ENCODE measurements at places on chromosomes 13 and 19.

DNA sequence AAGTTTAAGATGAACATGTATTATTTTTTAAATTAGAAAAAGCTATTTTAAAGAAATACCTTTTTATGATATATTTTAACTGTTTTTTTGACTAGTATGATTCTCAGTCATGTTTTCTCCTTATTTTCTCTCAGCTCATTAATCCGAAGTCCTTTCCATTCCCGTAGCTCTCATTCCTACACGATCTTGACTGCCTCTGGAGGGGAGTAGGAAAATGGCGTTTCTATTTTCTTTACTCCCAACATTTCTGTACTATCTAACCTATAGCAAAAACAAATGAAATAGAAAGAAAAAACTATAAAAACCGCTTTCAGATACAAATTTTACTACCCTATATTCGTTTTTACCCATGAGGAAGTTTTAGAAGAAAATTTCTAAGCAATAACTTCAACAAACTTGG is 343.8 kb downstream of the RBM26 start:
- no peak for DNase-seq

DNA sequence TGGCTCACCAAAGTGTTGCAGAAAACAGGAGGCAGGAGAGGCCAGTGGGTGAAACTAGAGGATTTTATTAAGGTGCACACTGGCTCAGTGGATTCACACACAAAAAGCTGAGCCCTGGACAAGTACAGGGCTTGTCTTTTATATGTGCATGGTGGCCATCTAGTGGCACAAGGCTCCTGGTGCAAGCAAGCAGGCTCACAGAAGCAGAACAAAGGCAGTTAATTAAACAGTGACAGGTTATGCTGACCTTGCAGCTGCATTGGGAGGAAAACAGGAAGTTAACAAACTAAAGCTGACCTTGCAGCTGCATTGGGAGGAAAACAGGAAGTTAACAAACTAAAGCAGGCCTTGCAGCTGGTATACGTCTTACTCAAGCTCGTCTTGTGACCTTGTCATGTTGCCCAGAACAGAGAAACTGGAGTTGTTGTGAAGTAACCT is 65.3 kb upstream of the ZNF681 start:
- DNase-seq, result no peak

- DNase-seq, result no peak
Observed at GRCh38 chr13:44792096-44792495, 197.2 kb downstream of the NUFIP1 start.

DNA sequence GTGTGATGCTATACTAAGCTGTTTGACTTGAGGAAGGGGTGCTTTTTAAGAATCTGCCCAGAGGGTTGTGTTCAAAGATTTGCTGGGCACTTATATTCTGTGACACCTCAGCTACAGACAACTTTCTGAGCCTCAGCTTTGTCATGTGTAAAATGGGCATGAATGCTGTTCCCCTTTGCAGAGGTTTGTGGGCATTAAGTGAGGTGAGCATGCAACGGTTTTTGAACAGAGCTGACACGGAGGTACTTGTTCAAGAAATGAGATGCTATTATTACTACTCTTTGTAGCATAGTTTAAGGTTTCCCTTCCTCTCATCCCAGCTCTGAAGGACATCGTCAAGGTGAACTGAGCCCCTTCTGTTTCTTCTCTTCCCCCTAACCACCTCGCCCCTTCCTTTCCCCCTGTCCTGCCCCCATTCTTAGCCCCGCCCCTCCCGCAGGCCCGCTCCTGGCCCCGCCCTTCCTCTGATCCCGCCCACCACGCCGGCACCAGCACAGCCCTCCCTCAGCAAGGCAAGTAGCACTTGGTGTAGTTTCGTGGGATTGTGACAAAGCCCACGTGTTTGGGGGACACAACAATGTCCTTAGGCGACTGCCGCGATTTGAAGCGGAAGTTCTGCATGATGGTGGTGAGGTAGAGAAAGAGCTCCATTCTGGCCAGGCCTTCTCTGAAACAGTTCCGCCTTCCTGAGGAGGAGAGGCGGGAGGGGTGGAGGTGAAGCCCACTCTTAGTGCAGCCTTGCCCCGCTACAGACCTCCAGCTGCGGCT is 26.1 kb upstream of the CYP2A7 start:
- peak; percentile 34 for DNase-seq

- DNase-seq, result no peak
Observed at GRCh38 chr19:2154587-2155075, 3.3 kb upstream of the AP3D1 start.

- no peak for DNase-seq
Observed at GRCh38 chr19:41928754-41929535, 696 bp upstream of the ERFL start.

- DNase-seq, result no peak
Observed at GRCh38 chr19:34188408-34188807, 16.1 kb downstream of the LSM14A start.

GRCh38 chr19:45469132-45469944 is 1.5 kb downstream of the FOSB start:
- DNase-seq, result peak; percentile 92

DNA sequence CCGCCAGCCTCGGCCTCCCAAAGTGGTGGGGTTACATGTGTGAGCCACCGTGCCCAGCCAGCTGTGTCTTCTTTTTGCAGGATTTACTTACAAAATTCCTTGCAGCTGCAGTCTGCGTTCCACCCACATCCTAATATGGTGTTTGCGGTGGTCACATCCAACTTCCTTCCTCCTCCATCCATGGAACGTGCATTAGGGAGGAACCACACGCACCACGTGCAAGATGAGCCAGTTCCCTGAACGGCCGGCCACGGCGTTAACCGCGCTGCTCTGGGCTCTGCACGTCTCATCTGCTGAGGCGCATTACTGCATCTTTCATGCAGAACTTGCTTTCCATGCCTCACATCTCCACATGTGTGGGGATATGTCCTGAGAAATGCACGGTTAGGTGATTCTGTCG is 13.0 kb upstream of the SIGLEC11 start:
- no peak for DNase-seq

GRCh38 chr13:39765801-39766463 is 110.5 kb downstream of the COG6 start:
- DNase-seq, result peak; percentile 9

- no peak for DNase-seq
Observed at GRCh38 chr19:31096062-31096830, 253.0 kb downstream of the TSHZ3 start.

- DNase-seq, result no peak
Observed at GRCh38 chr19:51185868-51186215, 39.0 kb upstream of the CD33 start.

DNA sequence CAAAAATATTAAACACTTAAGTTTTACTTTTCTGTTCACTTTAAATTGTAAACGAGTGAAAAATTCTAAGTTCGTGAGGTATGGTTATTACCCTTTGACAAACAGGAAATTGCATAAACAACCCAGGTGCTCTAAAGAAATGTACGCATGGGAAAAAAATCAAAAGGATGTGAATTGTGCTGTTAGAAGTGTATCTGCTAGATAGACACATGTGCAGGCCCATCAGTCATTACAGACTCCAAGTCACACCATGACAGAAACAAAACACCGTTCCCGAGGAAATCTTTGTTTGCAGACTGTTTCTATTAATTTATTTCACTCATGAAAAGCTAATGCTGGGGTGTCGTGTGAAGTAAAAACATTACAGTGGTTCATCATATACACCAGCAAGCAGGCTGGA is 17.0 kb upstream of the DOCK9 start:
- DNase-seq, result no peak

DNA sequence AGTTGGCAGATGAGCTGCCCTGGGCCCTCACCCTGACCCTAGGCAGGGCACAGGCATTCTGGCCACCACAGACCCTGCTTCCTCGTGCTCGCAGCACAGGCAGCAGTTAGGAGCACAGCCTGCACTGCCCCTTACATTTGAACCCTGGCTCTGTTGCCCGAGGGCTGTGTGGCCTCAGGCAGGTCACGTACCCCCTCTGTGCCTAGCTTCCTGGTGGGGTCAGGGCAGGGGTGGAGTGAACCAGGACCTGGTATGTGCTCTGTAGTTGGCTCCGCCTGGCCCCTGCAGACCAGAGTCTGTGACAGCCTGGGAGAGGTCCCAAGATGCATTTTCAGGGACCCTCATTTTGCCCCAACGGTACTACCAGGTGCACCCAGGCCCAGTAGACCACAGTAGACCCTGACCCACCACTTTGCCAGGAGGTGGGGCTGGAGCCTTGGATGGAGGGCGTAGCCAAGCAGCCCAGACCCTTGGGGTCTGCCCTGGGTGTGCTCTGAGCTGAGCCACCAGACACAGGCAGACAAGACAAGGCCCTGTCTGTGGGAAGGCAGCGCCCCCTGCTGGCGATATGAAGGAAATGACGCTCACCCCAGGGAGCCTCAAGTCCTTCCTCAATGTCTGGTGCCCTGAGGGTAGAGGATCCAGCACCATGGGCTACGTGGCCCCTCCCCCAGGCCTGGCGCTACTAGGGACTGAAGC is 9.1 kb downstream of the LYL1 start:
- peak; percentile 84 for DNase-seq

DNA sequence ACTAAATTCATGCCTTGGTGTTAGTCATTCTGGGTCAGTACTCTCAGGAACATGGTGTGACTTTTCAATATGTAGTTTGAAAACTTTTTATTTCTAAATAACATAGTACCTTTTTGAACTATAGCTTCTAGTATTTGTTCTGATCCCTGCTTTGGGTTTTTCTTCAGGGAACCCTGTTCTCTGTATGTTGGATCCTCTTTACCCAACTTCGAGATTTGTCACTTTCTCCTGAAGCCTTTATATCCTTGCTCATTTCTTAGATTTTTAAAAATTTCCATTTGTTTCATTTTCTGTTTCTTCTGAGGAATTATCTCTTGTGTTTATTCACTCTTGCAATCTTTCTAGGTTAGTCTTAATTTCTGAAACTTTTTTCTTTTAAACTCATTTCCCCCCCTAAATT is 12.4 kb upstream of the CHST8 start:
- no peak for DNase-seq

- no peak for DNase-seq
Observed at GRCh38 chr19:30061223-30062064, 119.4 kb downstream of the URI1 start.

DNA sequence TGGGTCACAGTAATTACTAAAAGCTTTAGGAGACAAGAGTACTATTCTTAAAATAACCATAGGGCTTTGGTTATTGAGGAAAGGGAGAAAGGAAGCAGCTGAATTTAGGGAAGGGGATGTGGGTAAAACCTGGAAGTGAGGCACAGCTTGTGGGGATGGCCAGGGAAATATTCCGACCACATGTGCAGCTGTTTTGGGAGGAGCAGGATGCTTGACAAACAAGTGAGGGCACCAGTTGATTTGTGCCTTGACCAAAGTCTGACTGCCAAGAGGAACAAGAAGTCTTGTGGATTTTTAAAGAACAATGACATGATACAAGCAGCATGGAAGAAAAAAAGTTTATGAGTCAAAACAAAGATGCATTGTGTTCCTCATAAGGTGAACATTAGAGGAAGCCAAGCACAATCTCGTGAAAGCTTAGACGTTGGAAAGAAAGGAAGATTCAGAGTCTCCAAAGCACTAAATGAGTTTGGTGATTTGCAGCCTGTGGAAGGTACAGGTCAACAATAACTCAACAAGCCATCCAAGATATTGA is 108.5 kb upstream of the GPC6 start:
- DNase-seq, result no peak

Data from nephron progenitor cell (in vitro differentiated cells).